ENCODE measurements at places on chromosomes 6 and 20. TPM values are rescaled to one million over a fixed set of nuclear protein-coding genes. Genes with fewer than 3 reads are reported as not detected.

- no peak overlapping the region for H3K27ac ChIP-seq
- H3K4me1 ChIP-seq, result no peaks in the 10 kb centered on the region
- no peak for DNase-seq
- H3K27me3 ChIP-seq, result no peaks in the 10 kb centered on the region
Observed at GRCh38 chr20:29306390-29307072, 1950.9 kb upstream of the DEFB115 start.

DNA sequence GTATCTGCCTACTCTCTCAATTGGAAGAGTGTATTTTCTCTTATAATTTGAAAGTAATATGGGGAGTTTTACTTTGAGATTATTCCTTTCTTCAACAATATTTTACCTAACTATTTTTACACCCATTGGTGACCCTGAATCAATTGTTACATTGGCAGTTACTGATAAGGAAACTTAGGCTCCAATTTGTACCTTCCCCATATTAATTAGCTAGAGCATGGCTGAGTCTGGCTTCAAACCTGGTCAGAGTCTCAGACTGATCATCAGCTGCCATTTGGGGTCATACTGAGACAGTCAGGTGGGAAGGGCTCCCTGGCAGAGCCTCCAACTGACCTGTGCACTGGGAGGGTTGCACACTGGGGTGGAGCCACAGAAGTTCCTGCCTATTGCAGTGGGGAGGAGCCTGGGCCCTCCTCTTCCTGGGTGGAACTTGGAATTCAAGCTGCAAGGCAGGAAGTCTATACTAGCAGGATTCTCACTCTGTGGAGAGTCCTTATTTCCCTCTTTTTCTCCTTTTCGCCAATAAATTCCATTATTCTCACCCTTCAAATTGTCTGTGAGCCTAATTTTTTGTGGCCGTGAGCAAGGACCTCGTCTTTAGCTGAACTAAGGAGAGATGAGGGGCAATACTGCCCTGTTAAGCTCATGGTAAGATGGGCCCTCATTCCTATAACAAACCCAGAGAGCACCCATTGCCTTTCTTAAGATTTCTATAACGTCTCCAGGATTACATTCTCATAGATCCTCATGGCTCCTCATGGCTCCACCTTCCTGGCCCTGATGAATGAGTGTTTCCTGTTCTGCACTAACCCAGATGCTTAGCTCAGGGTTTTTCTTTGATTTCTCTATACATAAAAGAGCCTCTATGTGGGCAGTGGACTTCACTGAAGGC, 285.1 kb downstream of the ADGB start:
- H3K27me3 ChIP-seq, result no peaks in the 10 kb centered on the region
- H3K36me3 ChIP-seq, result no peaks in the 10 kb centered on the region
- no peak overlapping the region for H3K4me3 ChIP-seq
- DNase-seq, result no peak

DNA sequence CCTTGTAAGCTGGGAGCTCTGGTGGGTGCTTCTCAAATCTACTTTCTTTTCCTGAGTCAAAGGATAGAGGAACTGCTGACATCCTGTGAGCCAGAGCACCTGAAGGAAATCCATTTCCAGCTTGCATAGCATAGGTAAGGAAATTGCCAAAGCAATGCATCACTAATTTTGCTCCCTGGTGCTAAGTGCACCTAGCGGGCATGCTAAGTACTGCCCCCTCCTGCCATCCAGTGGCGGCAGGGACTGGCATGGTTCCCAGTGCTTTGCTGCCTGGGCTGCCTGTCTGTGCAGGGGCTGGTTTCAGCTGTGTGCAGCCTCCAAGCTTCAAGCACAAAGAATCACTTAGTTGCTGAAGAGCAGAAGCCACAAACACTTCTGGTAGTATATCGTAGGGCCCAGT, 63.9 kb downstream of the FARS2 start:
- DNase-seq, result no peak
- H3K36me3 ChIP-seq, result no peaks in the 10 kb centered on the region
- H3K4me1 ChIP-seq, result no peaks in the 10 kb centered on the region
- H3K27me3 ChIP-seq, result no peaks in the 10 kb centered on the region

- peak overlapping the region; percentile 99 for H3K4me3 ChIP-seq
- peaks cover 10% of the 10 kb centered on the region for H3K4me1 ChIP-seq
- peak; percentile 37 for DNase-seq
- no peaks in the 10 kb centered on the region for H3K27me3 ChIP-seq
- H3K36me3 ChIP-seq, result no peaks in the 10 kb centered on the region
Observed at GRCh38 chr20:58389324-58389967, 417 bp downstream of the VAPB start.

DNA sequence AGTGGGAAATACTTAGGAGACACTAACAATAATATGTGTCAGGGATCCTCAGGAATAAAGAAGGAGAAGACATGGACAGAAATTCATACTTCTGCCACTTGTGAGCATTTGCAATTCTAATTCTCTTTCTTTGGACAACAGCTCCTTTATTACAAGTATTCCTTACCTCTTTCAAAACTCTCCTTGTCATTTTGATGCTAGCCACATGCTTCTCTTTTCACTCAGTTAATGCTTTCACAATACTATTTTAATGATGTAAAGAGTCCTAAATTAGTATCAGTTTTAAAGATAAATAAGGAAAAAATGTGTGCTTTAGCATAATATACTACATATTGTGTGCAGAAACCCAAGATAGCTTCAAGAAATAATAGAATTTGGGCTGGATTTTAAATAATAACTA, 62.5 kb downstream of the AHI1 start:
- no peak overlapping the region for H3K4me3 ChIP-seq
- peak; percentile 32 for DNase-seq
- H3K27me3 ChIP-seq, result no peaks in the 10 kb centered on the region
- H3K27ac ChIP-seq, result no peak overlapping the region
- H3K36me3 ChIP-seq, result peaks cover 5% of the 10 kb centered on the region

DNA sequence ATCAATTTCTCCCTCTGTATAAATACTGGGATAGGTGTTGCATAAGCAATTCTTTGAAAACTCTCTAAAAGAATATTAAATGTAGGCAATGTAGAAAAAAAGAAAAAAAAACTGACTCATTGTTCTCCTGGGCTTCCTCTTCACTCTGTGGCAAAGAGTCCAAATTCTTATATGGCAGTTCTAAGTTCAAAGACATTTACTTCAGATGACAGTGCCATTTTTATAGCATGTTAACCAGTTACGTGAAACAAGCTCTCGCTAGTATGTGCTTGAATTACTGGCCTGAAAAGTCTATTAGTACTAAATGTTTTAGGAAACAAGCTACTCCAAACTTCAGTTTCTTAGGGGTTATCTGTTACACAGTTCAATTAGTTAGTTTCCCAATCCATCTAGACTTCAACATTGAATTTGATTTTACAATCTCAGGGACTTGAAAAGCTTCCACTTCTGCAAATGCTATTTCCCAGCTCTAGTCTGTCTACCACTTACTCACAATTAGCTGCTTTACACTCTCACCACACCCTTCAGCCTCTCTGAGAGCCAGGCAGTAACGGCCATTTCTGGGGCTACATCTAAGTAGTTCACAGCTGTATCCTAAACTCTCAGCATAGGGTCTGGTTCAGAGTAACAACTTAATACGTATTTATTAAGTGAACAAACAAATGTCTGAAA, 100.4 kb downstream of the OGFRL1 start:
- H3K4me1 ChIP-seq, result peaks cover 5% of the 10 kb centered on the region
- H3K27me3 ChIP-seq, result no peaks in the 10 kb centered on the region
- peak overlapping the region; percentile 53 for H3K27ac ChIP-seq
- no peak overlapping the region for H3K4me3 ChIP-seq
- DNase-seq, result no peak

GRCh38 chr20:60031107-60031506, 72.9 kb downstream of the CDH26 start:
- peaks cover 4% of the 10 kb centered on the region for H3K4me1 ChIP-seq
- no peak overlapping the region for H3K27ac ChIP-seq
- H3K4me3 ChIP-seq, result no peak overlapping the region
- DNase-seq, result no peak
- no peaks in the 10 kb centered on the region for H3K36me3 ChIP-seq

DNA sequence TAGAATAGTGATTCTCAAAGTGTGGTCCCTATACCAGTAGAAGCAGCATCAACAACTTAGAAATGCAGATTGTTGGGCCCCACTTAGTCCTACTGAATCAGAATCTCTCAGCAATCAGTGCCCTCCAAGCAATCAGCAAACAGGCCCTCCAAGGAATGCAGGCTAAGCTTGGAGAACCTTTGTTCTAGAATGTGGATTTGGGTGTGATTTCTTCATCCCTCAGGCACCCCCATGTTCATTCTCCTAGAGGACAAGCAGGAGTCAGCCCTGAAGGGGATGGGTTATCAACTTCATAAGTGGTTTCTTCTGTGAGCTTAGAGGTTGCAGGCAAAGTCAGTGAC, 40.5 kb upstream of the TAF8 start:
- peaks cover 3% of the 10 kb centered on the region for H3K4me1 ChIP-seq
- no peaks in the 10 kb centered on the region for H3K36me3 ChIP-seq
- no peak for DNase-seq
- H3K27ac ChIP-seq, result no peak overlapping the region
- H3K27me3 ChIP-seq, result no peaks in the 10 kb centered on the region

GRCh38 chr6:106448000-106448426, 87.5 kb downstream of the CRYBG1 start:
- peaks cover 3% of the 10 kb centered on the region for H3K27me3 ChIP-seq
- no peaks in the 10 kb centered on the region for H3K4me1 ChIP-seq
- no peak overlapping the region for H3K4me3 ChIP-seq
- no peaks in the 10 kb centered on the region for H3K36me3 ChIP-seq
- no peak overlapping the region for H3K27ac ChIP-seq
- peak; percentile 5 for DNase-seq

- DNase-seq, result no peak
- no peak overlapping the region for H3K27ac ChIP-seq
- peaks cover 12% of the 10 kb centered on the region for H3K4me1 ChIP-seq
- H3K27me3 ChIP-seq, result no peaks in the 10 kb centered on the region
- no peak overlapping the region for H3K4me3 ChIP-seq
Observed at GRCh38 chr6:112257178-112257855, 3.0 kb upstream of the LAMA4 start.

- peaks cover 9% of the 10 kb centered on the region for H3K36me3 ChIP-seq
- H3K27ac ChIP-seq, result peak overlapping the region; percentile 63
- peaks cover 26% of the 10 kb centered on the region for H3K4me1 ChIP-seq
- H3K27me3 ChIP-seq, result no peaks in the 10 kb centered on the region
- H3K4me3 ChIP-seq, result peak overlapping the region; percentile 75
Observed at GRCh38 chr6:30067460-30068139, 602 bp downstream of the PPP1R11 start.

- H3K4me3 ChIP-seq, result no peak overlapping the region
- H3K27me3 ChIP-seq, result no peaks in the 10 kb centered on the region
- no peak overlapping the region for H3K27ac ChIP-seq
- no peaks in the 10 kb centered on the region for H3K36me3 ChIP-seq
- DNase-seq, result no peak
Observed at GRCh38 chr20:47733892-47734291, 51.4 kb downstream of the SULF2 start.

- DNase-seq, result no peak
- no peaks in the 10 kb centered on the region for H3K4me1 ChIP-seq
- no peak overlapping the region for H3K27ac ChIP-seq
- H3K36me3 ChIP-seq, result no peaks in the 10 kb centered on the region
- H3K4me3 ChIP-seq, result no peak overlapping the region
Observed at GRCh38 chr20:62970307-62971210, 18.1 kb downstream of the SLC17A9 start.

DNA sequence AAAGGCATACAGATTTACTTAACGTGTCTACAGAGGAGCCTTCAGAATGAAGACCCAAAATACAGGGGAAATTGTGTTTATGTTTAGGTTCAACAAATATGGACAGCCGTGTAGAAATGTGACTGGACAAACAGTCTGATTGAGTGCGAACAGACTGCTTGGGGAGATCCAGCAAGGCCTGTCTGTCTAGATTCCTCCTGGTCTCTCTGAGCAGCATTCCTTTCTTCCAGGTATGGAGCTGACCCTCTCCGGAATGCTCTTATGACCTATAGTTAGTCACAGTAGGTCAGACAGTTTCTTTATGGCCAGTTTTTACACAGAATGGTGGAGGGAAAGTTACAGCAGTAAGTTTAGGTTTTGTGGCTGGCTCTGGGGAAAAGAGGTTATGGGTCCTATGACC, 9.0 kb downstream of the RIN2 start:
- H3K4me3 ChIP-seq, result no peak overlapping the region
- no peak overlapping the region for H3K27ac ChIP-seq
- no peaks in the 10 kb centered on the region for H3K36me3 ChIP-seq
- no peaks in the 10 kb centered on the region for H3K27me3 ChIP-seq

DNA sequence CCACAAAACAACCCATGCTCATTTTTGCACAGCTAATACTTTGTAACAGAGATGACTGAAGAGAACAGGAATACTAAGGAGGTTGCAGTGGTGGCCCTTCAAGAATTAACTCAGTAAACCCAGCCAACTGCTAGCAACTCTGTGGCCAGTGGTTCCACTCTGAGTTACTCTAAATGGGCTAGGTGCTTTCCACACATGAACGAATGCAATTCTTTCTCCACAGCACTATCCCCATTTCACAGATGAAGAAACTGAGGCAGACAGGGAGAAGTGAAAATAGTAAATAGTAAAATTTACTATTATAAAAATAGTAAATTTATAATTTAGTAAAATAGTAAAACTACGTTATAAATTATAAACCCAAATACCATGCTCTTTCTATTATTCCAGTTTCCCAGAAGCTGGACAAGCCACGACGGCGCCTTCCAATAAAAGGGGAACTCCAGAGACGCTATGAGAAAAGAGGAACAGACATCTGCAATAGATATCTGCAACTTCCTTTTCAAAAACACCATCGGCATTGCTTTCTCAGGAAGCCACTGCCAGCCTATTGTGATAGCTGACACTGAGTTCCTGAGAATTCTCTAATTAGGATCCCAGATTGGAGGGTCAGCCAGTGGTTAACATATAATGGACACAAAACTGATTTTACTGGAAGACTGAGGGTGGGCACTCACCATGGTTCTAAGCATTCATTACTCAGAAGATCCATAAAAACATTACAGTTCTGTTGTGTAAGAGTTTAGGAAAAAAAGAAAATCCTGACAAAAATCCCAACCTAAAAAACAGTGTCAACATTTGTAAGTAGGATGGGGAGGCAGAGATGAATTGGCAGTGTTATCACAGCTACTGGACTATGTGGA, 16.2 kb downstream of the FKBP1A start:
- no peak overlapping the region for H3K4me3 ChIP-seq
- no peaks in the 10 kb centered on the region for H3K27me3 ChIP-seq
- H3K27ac ChIP-seq, result peak overlapping the region; percentile 66
- no peak for DNase-seq

Gene EPHA7
- 0.06 TPM for polyA plus RNA-seq
